RPMI8226 (cell line): ENCODE measurements at places on chromosomes 7 and 10.
A peak's percentile ranks its signal among the peaks of the same experiment; 100 is the strongest.

DNA sequence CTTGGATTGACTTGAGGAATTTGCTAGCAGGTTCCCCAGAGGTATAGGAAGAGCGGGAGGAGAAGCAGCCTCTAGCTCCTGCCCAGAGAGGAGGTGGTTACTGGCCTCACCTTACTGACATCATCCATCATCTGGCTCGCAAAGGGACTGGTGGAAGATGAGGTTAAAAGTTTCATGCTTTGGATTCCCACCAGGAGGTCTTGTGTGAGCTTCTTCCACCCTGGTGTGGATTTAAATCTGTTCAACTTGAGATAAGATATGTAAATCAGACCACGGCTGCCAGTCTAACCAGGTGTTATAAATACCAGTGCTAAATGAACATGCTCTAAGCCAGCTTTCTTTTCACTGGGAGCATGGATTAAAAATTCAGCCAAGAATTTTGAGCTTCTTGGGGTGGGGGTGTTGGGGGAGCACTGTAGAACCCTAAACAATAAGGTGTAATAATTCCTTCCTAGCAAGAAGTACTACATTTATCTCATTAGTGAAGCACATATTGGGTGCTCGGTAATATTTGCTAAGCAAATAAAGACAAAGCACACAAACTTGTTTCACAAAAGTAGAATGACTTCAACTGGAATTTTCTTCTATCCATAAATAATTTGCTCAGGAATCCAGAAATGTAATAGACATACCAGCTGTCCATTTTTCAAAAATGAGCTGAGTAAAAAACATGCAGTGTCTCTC lies 7.8 kb downstream of the PROSER2 start:
- DNase-seq = no peak

GRCh38 chr7:120783721-120784120 lies 74.2 kb downstream of the TSPAN12 start:
- no peak for DNase-seq

DNA sequence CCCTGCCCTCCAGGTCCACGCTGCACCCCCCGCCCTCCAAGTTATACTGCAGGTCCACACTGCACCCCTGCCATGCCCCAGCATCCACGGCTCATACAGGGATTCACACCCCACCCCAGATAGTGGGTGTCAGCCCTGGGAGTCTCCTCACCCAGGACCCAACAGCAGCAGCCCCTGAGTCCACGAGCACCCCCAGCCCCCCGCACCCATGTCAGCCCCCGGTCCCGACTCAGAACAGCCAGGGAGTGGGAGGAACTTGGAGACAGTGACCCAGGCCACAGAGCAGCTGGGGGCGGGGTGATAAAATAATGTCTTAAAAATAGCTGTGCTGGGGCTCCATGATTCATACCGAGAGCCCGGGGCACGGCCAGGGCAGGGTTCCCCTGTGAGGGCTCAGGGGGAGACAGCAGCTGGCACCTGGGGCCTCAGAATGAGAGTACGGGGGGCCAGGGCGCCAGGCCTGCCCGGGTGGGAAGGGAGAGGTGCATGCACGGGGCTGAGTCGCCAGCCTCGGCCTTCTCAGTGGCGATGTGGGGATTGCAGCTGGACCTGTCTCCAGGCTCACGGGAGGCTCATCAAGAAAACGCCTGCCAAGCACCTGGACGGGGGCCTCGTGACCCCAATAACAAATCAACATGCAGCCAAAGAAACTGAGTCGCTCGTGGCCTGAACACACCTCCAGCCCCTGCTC lies 29.8 kb downstream of the ADAP1 start:
- peak; percentile 57 for DNase-seq

DNA sequence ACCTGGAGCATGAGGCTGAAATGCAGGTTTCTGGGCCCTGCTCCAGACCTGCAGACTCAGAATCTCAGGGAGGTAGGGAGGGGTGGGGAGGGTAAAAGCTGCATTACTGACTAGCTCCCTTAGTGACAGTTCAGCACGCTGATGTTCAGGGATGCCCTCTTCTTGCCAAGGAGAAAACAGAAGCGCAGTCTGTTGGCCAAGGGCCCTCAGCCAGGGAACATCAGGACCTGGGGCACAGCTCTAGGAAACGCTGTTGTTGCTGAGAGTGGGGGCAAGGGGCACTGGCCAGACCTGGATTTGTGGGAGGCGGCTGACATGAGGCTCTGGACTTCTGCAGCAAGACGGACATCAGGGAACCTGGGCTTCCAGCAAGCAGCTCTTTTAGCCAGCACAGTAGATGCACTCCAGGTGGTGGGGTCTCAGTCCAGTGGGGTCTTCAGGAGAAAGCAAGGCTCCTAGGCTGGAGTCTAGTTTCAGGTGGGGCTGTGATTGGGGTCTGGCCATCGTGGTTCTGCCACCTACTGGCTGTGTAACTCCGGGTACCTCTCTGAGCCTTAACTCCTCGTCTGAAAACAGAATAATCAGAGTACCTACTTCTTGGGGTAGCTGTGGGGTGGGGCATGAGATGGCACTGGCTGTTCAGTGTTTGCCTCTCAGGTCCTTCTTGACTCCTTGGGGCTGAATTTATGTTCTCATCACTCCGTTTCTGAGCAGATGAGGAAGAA lies 72.9 kb upstream of the PRLHR start:
- DNase-seq = no peak

- DNase-seq = no peak
Measured at GRCh38 chr7:47622946-47623640, 41.2 kb upstream of the TNS3 start.

- DNase-seq = no peak
Measured at GRCh38 chr7:129859183-129859582, 93.6 kb downstream of the UBE2H start.

- DNase-seq = peak; percentile 72
Measured at GRCh38 chr7:1290026-1290678, 57.5 kb downstream of the UNCX start.

GRCh38 chr7:50446542-50446960 lies 3.6 kb downstream of the FIGNL1 start:
- no peak for DNase-seq

GRCh38 chr10:88705958-88706357 lies at the start of gene LIPK:
TSS of gene LIPK (plus strand) at chr10:88706249. CDS start at chr10:88724544, 18,295 bp downstream.
- no peak for DNase-seq

GRCh38 chr10:122327237-122328206 lies 47.0 kb upstream of the PLEKHA1 start:
- DNase-seq = no peak

DNA sequence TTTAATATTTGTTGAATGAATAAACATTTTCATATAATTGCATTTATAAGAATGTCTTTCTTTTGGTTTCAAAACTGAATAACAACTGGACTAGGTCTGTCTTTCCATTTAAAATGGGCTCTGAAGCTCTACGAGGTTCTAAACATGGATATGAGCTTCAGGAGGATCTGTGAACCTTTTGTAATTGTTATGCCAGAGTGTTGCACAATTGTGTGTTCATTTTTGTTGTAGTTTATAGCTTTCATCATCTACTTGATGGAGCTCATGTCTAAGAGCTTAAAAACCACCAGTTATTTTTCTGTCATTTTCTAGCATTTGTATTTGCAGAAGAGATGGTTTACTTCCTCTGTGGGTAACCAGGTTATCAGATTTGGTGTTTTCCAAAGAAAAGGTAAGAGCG lies 265.7 kb upstream of the NPY start:
- no peak for DNase-seq

DNA sequence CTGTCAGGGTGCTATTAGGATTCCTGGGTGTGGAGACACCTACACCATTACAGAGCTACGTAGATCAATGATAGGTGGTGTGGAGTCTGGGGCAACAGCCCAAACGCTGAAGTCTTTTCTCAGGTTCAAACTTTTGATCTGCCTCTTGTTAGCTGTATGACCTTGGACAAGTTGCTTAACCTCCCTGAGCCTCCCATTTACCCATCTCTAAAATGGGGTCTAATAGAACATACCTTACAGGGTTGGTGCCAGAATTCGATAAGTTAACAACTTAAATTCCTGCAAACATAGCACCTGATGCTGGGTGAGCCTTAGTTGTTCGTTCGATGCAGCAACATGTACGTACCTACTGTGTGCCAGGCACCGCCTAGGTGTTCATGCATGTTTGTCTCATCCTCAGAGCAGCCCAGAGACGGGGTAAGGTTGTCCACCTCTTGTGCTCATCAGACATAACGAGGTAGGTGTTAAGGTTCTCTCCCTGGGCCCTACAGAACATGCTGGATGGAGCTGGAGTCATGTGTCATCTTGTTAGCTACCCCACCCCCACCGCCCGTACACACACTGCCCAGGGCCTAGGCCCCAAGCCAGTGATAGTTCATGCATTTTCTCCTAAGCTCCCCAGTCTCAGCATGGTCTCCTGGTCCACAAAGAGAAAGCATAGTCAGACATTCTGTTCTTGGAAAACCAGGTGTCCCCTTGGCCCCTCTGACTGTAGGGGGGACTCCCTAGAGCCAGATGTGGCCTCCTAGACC lies 41.0 kb upstream of the SLC29A3 start:
- DNase-seq = no peak

DNA sequence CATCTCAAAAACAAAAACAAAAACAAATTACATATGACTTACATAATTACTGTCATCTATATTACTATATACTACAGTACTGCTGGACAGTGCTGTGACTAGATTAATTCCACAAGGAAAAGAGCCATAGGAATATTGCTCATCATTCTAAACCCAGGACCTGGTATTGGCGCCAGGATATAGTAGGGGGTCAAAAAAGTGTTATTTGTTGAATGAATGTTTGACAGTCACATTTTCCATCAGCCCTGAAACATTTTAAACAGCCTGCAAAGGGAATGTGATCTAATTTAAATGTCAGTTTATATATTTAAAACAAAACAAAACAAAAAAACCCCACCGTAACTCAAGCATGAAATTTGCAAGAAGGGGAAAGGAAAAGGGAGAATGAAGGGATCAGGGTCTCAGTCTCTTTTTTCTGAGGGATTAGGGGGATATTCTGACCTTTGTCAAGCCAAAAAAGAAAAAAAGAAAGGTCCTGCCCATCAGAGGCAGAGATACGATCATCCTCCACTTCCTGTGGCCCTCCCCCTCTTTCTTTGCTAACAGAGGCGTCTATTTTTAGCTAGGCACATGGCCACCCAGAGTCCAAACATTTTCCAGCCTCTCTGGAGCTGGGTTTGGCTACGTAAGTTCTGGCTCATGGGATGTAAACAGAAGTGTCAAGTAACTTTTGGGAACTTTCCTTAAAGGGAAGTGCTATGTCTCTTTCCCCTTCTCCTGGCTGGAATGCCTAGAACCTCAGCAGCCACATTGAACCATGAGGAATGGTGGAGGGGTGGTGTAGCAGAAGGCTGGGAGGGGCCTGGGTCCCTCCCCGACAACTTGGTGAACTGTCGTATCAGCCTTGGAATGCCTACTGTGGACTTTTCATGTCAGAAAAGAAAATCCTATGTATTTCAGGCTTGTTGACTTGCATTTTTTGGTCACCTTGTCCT lies 44.6 kb upstream of the DLG5 start:
- DNase-seq = no peak

- no peak for DNase-seq
Measured at GRCh38 chr7:140586516-140586915, 54.1 kb downstream of the DENND2A start.

DNA sequence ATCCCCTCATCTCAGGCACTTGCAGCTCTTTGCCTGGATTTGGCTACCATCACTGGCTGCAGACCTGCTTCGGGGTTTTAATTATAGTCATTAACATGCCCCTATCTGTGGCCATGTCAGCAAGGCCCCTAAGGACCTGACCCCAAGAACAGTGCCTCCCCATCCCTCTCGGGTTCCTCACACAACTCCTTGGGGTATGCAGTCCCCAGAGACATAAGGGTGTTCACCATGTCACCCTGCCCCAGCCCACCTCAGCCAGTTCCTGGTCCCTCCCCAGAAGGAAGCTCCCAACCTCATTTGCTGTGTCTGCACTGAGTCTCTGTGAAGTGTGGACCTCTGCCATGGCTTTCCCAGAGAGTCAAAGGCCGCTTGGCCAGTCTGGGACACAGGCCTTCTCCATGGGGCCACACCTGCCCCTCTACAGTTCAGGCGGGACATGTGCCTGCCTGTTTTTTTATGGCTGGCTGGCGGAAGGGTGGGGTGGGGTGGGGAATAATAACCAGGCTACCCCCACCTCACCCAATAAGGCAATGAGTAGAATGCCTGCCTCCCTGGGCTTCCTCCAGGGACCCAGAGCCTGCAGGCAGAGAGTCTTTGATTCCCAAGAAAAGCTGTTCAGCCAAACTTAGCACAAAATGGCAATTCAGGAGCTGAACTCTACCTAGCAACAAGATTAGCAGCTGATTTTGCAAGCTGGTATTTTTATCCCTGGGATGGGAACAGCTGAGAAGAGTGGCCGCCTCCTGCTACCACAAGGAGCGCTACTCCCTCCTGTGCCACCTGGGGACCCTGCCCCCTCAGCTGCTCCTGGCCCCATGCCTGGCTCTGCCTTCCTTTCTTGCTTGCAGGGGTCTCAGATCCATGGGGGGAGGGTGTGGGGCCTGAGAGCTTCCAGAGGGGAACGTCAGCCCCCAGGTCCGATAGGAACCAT lies 23.7 kb upstream of the CAMK2B start:
- DNase-seq = no peak

DNA sequence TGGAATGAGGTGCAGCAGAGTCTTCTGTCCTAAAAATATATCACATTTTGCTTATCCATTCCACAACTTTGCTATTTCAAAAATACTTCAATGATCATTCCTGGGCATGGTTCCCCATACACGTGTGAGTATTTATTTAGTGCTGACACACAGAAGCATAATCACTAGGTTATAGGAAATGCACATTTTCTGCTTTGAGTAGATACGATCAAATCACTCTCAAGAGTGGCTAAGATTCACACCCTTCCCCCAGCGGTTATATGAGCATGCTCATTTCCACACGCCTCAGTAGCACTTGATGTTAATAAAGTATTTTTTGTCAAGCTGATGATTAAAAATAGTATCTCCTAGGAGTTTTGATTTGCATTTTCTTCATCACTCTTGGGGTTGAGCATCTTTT lies 93.5 kb upstream of the LRRC4 start:
- DNase-seq = no peak

DNA sequence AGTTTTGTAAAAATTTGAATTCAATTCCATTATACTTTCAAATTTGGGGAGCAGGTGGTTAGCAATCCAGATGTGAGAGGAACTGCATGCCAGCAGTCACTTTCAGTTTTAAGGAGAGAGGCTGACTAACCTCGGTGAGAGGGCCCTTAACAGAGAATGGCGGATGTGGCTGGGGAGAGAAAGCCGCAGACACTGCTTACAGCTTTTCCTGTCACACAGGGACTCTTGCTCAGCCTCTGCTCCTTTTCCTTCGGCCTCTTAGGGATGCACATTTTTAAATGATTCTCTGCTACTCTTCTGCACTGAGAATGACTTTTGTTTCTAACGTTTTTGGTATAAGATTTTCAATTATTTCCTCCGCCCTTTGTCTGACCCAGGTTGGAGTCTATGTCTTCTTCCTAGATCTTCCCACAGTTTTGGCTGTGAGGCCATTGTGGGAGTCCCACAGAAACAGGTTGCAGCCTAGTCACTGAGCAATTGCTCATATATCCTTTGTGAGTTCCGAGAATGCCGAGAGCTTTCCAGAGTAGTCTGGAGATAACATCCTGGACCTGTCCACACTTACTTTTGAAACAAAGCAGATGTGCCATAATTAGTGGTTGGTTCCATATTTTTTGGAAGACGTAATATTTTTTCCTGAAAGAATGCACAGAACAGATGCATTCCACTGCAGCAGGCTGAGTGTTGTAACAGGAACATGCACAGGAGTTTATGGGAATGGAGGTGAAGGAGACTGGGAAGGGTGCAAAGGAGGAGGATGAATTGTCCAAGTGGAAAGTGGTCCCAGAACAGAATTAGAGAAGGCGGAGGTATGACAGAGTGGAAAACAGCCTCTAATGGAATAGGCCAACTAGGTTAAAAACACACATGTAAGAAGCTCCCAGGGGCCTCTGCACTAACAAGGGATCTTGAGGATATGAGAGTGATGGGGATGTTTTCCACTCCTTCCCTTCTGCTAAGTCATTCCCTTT lies 168.0 kb upstream of the ZNF32 start:
- DNase-seq = peak; percentile 37

- DNase-seq = no peak
Measured at GRCh38 chr10:1367938-1368841, 312.0 kb downstream of the WDR37 start.
